ENCODE measurements at places on chromosomes 2 and 18.

GRCh38 chr18:74498712-74499627 lies 2.8 kb downstream of the CNDP2 start:
- DNase-seq = no peak

GRCh38 chr2:67277450-67277849 lies 119.7 kb upstream of the ETAA1 start:
- DNase-seq = no peak

- DNase-seq = no peak
Observed at GRCh38 chr2:60152226-60152833, 401.1 kb downstream of the BCL11A start.

DNA sequence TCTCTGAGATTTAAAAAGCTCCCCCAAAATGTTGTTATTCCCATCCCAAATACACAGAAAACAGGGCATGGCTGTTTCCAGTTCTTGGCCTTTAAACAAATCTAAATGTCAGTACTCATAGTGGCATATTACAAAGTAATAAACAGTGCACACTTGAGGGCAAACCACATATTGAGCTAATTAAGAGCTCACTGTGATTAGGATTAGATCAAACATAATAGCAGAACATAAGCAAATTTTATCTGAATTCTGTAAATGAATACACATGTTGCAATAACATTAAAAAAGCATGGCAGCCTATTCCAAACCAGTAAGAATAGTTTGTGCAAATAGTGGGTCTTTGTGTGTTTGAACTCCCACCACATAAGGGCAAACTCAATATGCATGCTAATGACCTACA lies 66.7 kb downstream of the FAM228A start:
- DNase-seq = no peak

GRCh38 chr2:236056141-236056540 lies 112.0 kb downstream of the GBX2 start:
- DNase-seq = no peak

GRCh38 chr2:112708968-112709367 lies 11.9 kb upstream of the NT5DC4 start:
- DNase-seq = no peak

DNA sequence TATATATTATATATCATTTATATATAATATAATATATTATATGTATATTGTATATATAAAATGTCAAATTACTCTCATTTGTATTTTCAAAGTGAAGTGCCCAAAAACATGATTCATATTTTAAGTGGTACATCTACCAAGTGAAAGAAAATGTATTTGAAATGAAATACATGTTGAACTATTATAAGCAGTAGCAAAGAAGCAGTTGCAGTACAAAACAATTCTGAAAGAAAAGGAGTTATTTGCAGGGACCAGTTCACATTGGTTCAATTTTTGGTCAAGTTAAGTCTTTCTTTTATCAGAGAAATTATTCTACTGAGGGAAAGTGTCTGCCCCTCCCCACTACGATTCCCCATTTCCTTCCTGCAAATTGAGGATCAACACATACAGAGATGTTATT lies 51.9 kb downstream of the APLF start:
- no peak for DNase-seq

GRCh38 chr2:32783933-32784332 lies 156.1 kb downstream of the TTC27 start:
- no peak for DNase-seq

DNA sequence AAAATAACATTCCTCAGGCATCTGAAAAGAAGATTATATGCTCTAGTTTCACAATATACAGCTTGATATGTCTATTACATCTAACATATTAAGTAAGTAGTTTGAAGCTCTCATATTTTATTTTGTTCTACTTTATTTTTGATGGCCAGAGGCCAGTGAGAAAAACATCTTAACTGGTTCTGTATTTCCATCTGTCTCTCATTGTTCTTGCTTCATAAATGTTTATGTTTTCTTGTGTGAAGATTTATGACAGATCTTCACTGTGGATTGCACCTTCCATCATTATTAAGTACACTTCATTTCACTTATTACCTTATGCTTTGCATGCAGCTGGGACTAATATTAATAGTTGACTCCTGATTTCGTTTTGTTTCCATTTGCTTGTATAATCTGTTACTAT lies 511.2 kb downstream of the TSN start:
- no peak for DNase-seq

- no peak for DNase-seq
Observed at GRCh38 chr18:48803951-48804855, 146.6 kb downstream of the SMAD7 start.

GRCh38 chr2:126704434-126705160 lies 48.6 kb downstream of the GYPC start:
- no peak for DNase-seq

- no peak for DNase-seq
Observed at GRCh38 chr2:199207011-199207410, 250.7 kb downstream of the SATB2 start.

GRCh38 chr2:140567734-140568133 lies 1563.1 kb downstream of the LRP1B start:
- DNase-seq = no peak

DNA sequence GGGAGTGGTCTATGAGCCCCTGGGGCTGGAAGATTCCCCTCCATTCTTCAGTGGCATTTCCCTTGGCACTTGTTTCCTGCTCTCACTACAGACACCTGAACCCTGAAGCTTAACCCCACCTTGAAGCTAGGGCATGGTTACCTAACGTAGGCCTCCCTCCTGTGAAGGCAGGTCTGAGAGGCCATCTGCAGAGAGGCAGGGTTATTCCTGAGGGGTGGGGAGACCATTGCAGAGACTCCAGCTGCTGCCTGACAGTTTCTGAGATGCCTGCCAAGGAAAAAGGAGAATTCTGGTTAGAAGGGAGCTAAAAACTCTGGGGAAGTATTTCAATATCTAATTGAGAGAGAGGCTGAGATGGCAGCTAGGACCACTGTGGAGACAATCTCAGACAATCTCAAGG lies 119.3 kb upstream of the NDUFV2 start:
- no peak for DNase-seq

DNA sequence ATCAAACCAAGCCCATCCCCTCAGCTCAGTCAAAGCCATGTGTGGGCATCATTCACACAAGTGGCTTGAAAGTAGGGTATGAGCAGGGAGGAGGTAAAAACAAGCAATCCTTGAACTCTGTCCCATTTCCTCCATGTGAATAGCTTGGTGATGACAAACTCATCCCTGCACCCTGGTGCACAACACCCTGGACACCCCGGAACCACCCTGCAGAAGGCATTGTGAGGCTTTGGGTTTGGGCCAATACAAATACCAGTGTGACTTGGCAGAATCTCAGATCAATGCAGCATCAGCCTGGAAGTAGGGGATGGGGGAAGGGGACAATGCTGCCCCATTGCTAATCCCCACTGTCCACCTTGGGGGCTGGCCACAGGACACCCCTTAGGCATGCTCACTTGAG lies 28.6 kb downstream of the TGFA start:
- DNase-seq = no peak

- no peak for DNase-seq
Observed at GRCh38 chr18:7871560-7872456, 304.7 kb downstream of the PTPRM start.

- DNase-seq = no peak
Observed at GRCh38 chr18:8610459-8610851, 1.2 kb downstream of the RAB12 start.

DNA sequence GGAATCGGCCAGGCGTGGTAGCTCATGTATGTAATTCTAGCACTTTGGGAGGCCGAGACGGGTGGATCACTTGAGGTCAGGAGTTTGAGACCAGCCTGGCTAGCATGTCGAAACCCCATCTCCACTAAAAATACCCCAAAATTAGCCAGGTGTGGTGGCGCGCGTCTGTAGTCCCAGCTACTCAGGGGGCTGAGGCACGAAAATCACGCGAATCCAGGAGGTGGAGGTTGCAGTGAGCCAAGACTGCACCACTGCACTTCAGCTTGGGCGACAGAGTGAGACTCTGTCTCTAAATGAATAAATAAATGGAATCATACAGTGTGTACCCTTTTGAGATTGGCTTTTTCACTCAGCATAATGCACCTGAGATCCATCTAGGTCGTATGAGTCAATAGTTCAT lies 19.4 kb upstream of the TTC39C start:
- DNase-seq = no peak

GRCh38 chr2:21067859-21068537 lies 24.1 kb upstream of the APOB start:
- DNase-seq = no peak

DNA sequence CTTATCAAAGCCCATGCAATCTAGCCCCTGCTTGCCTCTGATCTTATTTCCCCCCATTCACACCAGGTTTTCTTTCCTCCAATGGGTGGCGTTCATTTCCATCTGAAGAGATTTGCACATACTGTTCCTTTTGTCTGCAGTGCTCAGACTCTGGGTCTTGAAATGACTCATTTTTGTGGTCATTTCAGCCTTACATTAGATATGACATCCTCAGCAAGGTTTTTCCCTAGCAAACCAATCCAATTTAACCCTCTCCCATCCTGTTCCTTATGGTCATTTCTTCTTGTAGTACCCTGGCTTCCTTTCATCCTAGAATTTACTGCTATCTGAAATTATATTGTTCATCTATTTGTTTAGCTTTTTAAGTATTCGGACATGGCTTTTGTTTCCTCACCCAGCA lies 42.5 kb upstream of the SCN1A start:
- DNase-seq = no peak

- DNase-seq = no peak
Observed at GRCh38 chr2:181772777-181773176, 92.5 kb upstream of the NEUROD1 start.

GRCh38 chr2:237603718-237604362 lies 13.3 kb upstream of the RAB17 start:
- DNase-seq = no peak

GRCh38 chr2:237535385-237536082 lies 30.8 kb upstream of the PRLH start:
- no peak for DNase-seq

- DNase-seq = peak; percentile 18
Observed at GRCh38 chr2:216001216-216002100, 11.9 kb downstream of the MREG start.

DNA sequence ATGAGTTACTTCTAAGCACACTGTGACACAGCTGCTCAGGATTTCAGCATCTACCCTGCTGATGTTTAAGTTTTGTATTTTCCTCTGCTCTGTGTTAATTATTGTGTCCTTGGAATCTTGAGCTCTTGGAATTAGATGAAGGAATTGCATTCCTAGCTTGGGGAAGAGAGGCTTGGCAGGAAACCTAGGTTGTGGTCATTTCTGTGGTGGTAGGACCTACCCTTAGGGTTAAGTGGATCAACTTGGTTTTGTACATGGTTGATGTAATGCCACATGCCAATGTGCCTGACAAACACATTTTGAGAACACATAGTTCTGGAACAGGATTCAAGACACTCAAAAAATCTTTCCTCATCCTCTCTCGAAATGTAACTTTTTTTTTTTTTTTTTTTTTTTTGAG lies 264.5 kb upstream of the MEX3C start:
- DNase-seq = no peak

DNA sequence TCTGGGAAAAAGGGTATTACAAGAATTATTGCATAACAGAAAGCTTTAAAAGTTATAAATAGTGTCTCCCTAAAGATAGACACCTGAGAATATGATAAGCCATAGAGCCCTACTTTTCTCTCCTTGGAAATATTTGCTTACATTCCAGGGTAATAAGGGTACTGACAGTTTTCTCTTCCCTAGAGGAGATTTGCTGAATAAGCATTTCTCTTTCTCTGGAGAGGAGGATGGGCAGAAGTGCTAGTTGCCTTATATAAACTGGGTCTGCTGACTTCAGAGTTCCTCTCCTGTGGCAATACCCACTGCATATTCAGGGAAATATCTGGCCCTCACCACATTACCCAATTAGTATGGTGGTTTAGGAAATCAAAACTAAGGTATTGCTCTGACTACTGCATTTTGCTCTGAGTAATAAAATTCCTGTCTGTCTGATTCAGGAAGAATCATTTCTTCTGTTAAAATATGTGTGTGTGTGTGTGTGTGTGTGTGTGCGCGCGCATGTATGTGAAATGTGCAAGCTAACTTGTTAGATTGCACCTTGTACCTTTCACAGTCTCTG lies 1391.3 kb downstream of the DSC3 start:
- DNase-seq = no peak

- no peak for DNase-seq
Observed at GRCh38 chr2:219739866-219740440, 112.5 kb downstream of the SLC4A3 start.

GRCh38 chr18:73503326-73503725 lies 635.5 kb upstream of the NETO1 start:
- DNase-seq = no peak

- DNase-seq = no peak
Observed at GRCh38 chr18:26566874-26567555, 18.7 kb upstream of the KCTD1 start.

- no peak for DNase-seq
Observed at GRCh38 chr2:40434731-40435271, 17.1 kb downstream of the SLC8A1 start.

GRCh38 chr2:140063356-140063755 lies 1283.2 kb upstream of the NXPH2 start:
- DNase-seq = peak; percentile 8

DNA sequence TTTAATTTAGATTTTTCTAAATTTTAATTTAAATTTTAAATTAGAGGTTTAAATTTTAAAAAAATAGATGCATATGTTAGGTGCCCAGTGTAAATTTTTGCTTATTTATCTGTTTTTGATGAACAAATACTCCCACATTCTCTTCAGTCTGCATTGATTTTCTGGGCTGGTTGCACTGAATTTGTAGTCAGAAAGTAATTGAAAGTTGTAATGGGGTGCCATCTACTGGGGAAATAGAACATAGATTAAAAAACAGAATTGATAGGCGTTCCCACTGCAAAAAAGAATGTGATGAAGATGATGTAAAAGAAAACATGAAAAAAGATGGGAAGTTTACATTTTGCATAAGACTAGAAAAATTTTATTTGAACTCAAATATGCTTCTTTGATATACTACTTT lies 51.7 kb upstream of the CCDC85A start:
- no peak for DNase-seq

- no peak for DNase-seq
Observed at GRCh38 chr2:11187083-11187619, 31.9 kb downstream of the SLC66A3 start.

- DNase-seq = no peak
Observed at GRCh38 chr2:209495855-209496585, 72.2 kb downstream of the MAP2 start.

- DNase-seq = no peak
Observed at GRCh38 chr18:51196811-51197660, 445 bp downstream of the MEX3C start.

GRCh38 chr2:227402959-227403358 lies 15.2 kb upstream of the SCYGR1 start:
- DNase-seq = no peak

- no peak for DNase-seq
Observed at GRCh38 chr2:97011977-97012569, 25.7 kb upstream of the FAM178B start.

- DNase-seq = no peak
Observed at GRCh38 chr2:171479154-171479814, 43.0 kb upstream of the CYBRD1 start.

DNA sequence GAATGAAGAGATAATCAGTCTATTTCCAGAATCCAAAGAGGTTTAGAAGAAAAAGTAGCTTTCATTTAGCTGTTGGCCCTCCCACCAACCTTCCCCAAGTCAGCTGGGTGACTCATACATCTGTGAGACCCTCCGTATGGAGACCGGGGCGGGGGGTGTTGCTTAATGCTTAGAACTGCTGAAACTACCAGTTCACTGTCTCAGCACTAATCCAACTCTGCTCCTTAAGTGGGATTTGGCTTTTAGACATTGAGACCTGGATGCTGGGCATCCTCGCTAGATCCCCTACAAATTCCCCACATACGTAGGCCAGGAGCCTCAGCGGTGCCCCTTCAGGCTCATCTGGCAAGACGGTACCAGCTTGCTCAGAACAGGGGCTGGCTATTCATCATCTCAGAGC lies at the start of gene SAG:
TSS of gene SAG (plus strand) at position 252 of the 400 bp plus-strand sequence. CDS start 1,374 bp downstream, outside the sequence.
- no peak for DNase-seq

Data from right kidney (tissue), 9 donors.